ENCODE measurements at places on chromosomes 16 and 17. TPM values are rescaled to one million over a fixed set of nuclear protein-coding genes. Genes with fewer than 3 reads are reported as not detected.

Gene CFAP97D1
- not detected for polyA plus RNA-seq

Gene C17orf75
- polyA plus RNA-seq = 9.6 TPM

Gene CHST4
- 0.06 TPM for polyA plus RNA-seq

Gene SOST
- polyA plus RNA-seq = not detected

Measured in small intestine (tissue), 16 donors.